Caco-2 (cell line): ENCODE measurements at places on chromosomes 12 and 14.

- no peak for DNase-seq
Measured at GRCh38 chr14:19873178-19873577, 1.8 kb upstream of the OR4K2 start.

DNA sequence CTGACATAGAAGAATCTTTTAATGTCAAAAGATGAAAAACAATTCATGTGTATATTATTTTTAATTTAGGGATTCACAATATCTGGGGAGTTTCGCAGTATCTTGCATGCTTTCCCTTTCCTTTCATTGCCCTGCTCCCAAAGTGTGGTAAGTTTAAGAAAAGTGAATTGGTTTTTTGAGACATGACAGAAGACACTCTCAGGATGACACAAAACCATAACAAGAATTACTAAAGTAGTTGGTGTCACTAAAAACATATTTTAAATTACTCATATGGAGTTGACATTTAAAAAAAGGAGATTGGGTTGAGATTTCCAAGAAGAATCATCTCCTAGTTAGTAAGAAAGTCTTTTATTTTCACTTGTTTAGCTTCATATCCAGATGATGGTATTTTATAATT is 5.1 kb upstream of the PCNX1 start:
- no peak for DNase-seq

DNA sequence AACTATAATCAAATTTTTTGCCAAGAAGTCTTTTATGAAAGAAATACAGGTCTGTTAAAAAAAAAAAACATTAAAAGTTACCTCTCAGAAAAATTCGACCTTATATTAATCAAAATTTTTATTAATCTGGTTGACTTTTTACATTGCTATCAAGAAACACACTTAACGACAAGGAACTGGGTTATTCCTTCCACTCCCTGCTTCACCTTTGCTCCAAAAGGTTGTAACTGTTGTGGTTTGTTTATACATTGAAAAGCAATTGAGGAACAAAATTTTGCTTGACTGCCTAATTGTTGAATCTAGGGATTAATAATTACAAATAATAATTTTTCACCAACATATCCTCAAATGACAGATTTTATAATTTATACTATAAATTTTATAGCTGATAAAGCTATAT is 28.4 kb downstream of the TSPAN8 start:
- DNase-seq, result no peak

DNA sequence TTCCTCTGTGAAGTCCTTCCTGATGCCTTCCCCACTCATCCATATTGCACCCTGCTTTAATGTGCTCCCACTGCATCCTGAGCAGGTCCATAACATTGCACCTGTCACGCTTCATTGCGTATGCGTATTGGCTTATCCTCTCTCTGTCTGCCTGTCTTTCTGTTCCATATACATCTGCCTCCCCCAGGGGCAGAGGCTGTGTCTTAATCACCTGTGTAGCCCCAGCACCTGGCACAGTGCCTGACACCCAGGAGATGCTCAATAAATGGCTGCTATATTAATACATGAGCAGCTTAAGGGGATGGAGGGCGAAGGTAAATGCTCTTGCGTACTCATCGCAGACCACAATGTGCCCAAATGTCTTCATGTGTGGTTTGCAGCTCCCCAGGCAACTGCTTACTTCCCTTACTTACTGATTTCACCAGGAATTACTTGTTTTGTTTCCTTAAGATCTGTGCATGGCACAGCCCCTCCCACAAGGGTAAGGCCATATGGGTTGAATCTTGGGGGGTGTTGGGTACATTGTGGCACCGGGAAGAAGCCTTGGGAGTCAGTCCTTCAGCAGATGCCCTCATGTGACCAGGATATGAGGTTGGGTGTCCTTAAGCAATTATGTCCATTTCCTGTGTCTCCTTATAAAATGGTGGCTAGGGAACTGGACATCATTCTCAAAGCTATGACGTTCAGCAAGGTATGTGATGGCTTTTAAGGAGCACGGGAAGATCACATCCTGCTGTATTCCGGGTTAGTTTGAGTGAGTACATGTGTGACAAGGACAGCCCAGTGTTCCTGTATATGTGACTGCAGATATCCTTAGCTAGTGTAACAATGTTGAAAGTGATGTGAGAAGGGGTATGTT is 848 bp upstream of the CPNE6 start:
- no peak for DNase-seq

GRCh38 chr12:32448586-32448985 is 49.2 kb downstream of the FGD4 start:
- no peak for DNase-seq

GRCh38 chr12:110600254-110600653 is 13.7 kb upstream of the TCTN1 start:
- DNase-seq, result no peak

DNA sequence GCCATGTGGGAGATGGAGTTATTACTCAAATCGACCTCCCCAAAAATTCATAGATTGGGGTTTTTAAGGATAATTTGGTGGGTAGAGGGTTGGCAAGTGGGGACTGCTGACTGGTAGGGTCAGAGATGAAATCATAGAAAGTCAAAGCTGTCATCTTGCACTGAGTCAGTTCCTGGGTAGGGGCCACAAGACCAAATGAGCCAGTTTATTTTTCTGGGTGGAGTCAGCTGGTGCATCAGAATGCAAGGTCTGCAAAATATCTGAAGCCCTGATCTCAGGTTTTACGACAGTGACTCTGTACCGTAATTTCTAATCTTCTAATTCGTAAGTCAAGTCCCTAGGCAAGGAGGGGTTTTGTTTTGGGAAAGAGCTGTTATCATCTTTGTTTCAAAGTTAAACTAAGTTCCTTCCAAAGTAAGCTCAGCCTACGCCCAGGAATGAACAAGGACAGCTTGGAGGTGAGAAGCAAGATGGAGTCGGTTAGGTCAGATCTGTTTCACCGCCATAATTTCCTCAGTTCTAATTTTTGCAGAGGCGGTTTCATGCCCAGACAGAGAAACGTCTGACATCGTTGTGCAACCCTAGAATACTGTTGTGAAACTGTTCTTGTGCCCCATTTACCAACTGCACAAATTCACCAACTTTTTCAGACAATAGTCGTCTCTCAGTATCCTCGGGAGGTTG is 104.5 kb upstream of the SFSWAP start:
- no peak for DNase-seq

DNA sequence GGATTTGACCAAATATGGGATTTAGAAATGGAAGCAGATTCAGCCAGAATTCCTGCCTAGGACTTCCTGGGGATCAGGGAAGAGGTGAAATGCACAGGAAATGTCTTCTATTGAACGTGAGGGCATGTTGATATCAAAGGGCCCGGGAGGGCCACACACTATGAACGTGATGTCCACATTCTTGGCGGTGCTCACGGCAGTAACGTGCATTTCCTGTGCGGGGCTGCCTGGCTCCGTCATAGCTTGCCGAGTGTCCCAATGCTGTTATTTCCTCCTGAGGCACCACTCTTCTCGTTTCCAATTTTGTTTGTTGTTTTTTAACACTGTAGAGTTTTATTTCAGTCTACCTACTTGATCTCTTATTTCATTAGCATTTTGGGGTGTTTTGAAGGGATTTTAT is 67.3 kb downstream of the ZNF664 start:
- DNase-seq, result no peak

- no peak for DNase-seq
Measured at GRCh38 chr12:27551172-27551840, 27.3 kb downstream of the PPFIBP1 start.

- DNase-seq, result peak; percentile 74
Measured at GRCh38 chr14:31934767-31935266, 142.3 kb upstream of the ARHGAP5 start.
